ENCODE measurements at places on chromosomes 3 and 15.
A peak's percentile ranks its signal among the peaks of the same experiment; 100 is the strongest.

DNA sequence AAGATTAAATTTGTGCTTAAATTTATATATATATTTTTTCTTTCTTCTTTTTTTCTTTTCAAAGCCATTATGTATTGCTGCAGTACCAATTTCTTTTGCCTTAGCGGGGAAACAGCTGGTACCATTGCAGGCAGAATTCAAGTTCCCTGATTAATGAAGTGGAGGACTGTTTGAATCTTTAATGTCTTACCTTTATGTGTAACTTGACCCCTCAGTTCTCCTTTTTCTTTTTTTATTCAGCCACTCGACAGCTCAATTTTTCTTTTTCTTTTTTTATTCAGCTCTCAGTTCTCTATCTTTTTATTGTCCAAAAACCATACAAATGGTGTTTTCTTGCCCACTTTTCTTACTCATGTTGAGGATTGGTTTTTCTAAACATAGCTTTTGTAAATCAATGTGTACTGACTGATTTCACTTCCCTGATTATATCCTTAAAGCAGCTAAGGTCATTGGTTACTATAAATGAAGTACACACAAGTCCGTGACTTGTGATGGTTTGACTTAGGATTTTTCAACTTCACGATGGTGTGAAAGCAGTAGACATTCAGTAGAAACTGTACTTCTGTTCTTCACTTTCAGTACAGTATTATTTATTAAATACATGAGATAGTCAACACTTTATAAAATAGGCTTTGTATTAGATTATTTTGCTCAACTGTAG lies 22.8 kb downstream of the ATP2C1 start:
- no peak for DNase-seq

DNA sequence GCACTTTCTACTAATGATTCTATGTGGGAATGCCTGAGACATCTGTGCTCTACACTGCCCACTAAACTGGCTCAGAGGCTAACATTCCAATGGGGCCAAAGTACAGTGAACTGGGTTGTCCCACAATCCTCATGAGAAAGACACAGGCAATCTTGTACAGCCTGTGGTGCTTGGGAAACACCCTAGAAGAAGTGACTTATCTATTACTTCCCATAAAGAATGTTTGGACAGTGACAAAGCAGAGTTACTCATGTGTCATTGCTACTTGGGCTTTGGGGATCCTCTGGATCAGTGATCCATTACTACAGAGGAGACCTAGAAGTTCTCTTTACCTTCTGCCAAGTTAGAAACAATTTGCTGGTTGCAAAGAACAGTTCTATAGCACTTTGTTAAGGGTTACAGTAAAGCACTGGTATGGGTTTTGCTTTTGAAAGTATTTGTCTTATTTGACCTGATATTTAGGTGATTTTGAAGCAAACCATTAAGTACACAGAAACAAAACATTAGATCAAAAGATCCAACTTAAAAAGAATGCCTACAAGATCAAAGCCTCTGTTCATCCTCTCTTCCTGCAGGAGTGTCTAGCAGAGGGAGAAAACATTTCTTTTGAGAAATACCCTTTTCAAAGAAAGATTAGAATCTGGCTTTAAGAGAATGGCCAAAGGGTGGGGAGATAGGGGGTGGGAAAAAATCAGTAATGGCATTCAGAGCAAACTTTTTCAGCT lies 75.8 kb downstream of the CTNNB1 start:
- DNase-seq, result no peak

DNA sequence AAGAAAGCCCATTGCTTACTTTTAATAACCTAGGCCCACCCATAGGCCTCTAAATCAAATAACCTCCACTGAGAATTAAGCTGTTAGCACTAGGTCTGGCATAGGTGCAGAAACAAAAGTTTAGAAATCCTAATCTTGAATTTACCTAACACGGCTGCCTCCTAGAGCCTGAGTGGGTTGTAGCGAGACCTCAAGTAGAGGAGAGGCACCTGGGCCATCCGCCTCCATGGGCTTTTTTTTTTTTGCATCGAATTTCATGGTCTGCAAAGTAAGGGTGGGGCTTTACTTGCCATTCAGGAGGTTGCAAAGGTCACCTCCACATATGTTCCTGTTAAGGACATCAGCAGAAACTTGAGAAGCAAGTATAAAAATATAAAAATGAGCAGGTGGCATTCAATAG lies 6.6 kb upstream of the TPM1 start:
- no peak for DNase-seq

- no peak for DNase-seq
These were observed 14.6 kb downstream of the HDAC11 start for GRCh38 chr3:13494463-13495350.

GRCh38 chr3:169241991-169242707 lies 421.4 kb downstream of the MECOM start:
- no peak for DNase-seq

GRCh38 chr3:71228156-71228866 lies 355.2 kb downstream of the FOXP1 start:
- DNase-seq, result no peak

DNA sequence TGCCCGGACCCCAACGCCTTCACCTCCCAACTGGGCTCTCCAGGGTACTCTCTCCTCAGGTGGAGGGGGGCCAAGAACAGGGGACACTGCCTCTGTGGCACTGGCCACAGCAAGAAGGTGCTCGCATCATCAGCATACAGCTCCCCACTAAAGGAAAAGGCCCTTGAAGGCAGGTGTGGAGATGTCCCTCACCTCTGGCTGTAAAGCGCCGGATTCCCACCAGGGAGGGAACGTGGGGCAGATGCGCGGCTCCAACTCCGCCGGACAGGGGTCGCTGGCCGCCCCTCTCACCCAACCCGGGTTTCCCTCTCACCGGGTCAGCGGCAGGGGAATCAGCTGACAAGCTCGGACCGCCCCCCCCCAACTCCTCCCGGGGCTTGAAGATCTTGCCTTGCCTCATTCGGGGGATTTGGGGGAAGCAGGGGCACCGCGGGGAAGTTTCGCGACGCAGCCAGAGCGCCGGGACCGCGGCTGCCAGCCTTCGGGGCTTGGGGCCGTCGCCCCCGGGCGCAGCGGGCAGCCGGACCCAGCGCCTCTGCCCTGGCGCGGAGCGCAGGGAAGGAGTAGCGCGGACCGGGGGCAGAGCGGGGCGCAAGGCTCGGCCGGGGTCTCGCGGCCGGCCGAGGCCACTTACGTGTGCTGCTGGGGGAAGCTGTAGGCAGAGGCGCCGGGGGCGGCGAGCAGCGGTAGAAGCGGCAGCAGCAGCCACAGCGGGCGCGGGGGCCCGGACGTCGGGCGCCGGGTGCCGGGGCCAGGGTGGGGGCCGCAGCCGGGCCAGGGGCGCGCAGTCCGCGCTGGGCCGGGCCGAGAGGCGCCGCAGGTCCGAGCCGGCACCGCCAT lies 630 bp downstream of the CACNA2D2 start:
- no peak for DNase-seq

- no peak for DNase-seq
These were observed 14.8 kb upstream of the TMEM108 start for GRCh38 chr3:133023362-133023761.

- no peak for DNase-seq
These were observed 36.8 kb downstream of the MUC4 start for GRCh38 chr3:195774917-195775316.

GRCh38 chr3:79954756-79955155 lies 187.0 kb upstream of the ROBO1 start:
- no peak for DNase-seq

- no peak for DNase-seq
These were observed 29.2 kb upstream of the ARRDC4 start for GRCh38 chr15:97931314-97931713.

DNA sequence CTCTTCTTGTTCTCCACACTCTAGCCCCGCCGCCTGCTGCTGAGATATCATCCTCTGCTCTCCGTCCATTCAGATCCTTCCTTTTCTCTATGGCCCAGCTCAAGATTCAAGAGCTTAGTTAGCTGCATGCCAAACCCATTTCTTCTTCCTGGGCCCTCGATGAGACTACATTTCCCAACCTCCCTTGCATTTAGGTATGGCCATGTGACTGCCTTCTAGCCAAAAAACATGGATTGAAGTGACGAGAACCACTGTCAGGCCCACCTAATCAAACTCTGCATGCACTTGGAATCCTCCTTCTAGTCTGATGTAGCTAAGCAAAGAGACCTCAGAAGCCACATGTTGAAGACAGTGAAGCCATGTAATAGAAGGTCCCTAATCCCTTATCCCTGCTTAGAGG lies 308.2 kb downstream of the VPS13C start:
- DNase-seq, result no peak

DNA sequence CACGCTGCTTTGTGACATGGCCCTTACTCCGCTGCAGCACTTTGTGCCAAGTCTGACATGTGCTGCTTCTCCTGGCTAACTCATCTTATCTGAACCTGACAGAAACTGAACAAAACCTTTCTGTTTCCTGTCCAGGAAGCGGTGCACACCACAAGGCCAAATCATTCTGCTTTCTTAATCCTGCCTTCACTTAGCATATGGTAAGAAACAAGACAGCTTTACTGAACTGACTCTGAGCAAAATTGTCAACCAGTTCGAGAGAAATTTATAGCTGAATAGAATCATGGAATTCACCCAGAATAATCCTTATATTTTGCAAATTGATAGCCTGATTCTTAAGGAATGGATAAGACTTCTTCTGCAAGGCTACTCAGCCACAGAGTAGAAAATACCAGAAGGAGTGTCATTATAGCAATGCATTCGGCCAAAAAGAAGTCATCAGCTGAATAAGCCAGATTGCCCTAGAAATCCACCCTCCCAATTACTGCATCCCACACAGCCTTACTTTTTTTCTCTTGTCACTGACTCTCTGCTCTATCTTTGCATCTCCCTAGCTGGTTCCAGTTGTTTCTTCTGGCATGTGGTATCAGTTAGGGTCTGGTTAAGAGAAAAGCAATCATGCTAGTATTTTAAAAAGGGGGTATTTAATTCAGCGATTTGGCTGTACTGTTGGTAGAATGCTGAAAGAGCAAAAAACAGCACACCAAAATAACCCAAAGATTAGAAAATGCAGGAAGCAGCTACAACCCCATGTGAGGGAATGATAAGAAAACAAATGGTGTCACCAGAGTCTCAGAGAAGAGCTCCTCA lies 41.6 kb upstream of the STRIT1 start:
- peak; percentile 4 for DNase-seq

DNA sequence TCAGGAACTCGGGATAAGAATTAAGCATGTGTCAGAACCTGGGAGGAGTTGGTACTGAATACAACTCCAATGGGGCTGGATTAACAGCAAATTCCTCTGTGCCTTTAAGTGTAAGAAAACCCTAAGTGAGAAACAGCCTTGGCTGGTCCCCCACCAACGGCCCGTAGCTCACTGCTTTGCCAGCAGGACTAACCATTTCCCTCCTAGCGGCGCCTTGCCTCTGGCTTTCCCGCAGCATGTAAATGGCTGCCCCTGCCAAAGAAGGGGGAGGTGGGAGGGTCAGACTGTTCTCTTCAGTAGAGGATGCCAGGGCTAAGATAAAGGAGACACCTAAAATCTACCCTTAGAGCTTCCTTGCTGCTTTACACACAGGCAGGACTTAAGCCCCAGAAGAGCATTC lies 51.0 kb upstream of the SH3GL3 start:
- DNase-seq, result no peak

DNA sequence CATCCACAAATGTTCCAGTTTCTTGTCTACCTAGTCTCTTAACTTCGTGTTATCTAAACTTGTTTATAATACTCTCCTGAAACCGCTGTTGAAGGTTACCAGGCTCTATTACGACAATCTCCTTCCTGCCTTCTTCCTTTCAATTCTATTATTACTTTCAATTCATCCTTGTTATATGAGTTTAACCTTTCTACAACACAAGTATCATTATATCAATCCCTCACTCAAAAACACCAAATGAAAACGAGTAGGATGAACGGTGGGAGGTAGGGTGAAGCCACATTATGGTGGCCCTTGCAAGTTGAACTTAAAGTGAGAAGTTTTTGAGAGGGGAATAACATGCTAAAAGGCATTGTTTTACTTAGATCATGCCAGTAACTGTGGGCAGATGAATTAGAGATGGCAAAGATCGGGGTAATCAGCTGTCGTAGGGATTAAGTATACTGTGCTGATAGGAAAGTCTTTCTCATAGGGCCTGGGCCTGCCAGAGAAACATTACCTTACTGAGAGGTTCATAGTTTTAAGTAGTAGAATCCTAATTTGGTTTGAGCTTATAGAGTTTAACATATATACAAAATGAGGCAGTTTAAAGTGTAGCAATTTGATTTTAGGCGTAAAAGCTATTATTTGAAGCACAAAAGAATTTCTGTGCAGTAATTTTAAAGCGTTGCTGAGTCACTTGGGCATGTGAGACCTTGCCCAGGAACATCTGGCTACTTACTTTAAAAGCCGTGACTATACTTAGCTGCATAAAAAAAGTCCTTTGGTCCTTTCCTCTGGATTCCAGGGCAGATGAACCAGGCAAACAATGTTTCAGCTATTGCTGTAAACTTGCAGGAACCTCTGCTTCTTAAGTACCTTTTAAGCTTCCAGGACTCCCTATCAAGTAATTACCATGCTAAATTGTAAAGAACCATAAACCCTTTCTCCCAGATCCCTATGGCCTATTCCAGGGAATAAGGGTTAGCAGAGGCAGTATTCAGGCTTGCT lies 3.3 kb upstream of the CEP97 start:
- no peak for DNase-seq

Measured in GM12891 (cell line).